ENCODE measurements at places on chromosomes 5 and 9. TPM values are rescaled to one million over a fixed set of nuclear protein-coding genes. Genes with fewer than 3 reads are reported as not detected.

DNA sequence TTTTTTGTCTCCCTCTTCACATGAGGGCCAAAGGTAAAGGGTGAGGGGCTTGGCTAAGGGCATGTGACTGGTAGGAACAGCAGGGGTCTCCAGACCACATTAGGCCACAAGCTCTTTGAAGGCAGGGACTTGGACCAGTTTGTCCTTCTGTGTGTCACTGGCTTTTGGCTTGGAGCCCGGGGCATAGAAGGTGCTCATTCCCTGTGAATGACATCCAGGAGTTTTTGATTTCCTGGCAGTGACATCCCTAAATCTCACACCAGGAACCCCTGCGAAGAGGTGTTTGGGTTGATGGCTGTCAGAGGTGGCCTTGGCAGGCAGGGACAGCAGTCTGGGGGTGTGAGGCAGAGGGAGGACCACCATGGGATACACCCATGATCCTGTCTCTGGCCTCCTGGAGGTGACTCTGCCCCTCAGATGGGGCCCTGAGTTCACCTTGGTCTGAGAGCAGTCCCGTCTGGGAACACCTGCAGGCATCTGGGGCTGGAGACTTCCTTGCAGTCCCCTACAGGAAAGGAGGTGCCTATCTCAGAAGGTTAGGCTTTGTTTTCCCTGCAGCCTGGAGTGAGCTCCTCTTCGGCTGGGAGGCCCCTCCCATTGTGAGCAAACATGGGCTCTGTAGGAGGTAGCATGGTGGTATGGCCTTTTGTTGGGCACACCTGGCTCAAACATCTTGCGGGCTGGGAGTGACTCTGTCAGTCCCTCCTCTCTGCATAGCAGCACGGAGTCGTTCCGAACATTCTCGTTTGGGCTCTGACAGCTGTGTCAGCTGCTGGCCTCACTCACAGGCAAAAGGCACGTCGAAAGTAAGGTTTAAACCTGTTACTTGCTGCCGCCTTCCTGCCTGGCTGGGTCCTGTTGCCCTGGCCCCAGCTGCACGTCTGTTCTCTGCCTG lies 38.6 kb upstream of the PITX1 start:
- no peak for DNase-seq

- DNase-seq: peak; percentile 70
Observed at GRCh38 chr9:127568971-127569885, 42.8 kb upstream of the STXBP1 start.

- DNase-seq: no peak
Observed at GRCh38 chr5:130068988-130069387, 164.7 kb downstream of the CHSY3 start.

The PCSK5 gene
- 13.7 TPM for total RNA-seq

GRCh38 chr9:115015018-115015635 lies 84.7 kb upstream of the TNFSF8 start:
- DNase-seq: no peak

DNA sequence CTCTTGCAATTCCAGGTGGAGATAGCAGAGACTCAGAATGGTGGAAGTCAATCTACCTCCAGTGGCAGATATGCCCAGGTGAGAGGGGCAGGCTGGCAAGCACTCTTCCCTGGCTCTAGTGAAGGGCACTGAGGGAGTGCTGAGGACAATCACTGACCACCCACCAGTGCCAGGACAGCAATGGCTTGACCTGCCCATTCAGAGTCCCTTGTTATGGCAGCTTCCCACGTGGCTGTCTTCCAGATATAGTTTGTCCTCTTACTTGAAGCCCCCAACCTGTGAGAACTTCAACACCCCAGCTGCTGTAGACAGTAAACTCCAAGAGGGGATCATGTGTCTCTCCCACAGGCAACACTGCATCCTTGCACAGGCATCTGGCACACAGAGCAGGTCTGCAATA lies 104.7 kb downstream of the LHFPL2 start:
- DNase-seq: no peak

DNA sequence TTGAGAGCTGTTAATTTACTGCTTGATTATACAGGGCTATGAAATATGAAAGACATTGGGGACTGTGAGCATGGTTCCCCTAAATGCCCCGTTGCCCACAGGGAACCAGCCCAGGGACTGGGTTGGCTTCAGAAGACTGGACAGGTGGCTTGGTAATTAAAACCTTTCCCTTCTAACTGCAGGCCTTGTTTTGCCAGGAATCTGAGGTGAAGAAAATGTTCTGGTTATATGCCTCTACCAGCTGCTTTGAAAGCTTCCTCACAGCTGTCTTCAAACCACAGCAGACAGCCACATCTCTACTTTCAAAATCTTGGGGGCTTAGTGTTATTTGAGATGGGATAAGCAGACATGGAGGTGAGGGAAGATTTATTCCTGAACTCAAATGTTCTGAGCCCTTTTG lies 153.3 kb upstream of the SPRY4 start:
- no peak for DNase-seq

GRCh38 chr5:174338185-174339010 lies 292.9 kb downstream of the NSG2 start:
- no peak for DNase-seq

Data from CD8-positive, alpha-beta T cell (primary cell).